ENCODE measurements at places on chromosomes 4 and X.
A peak's percentile ranks its signal among the peaks of the same experiment; 100 is the strongest.

DNA sequence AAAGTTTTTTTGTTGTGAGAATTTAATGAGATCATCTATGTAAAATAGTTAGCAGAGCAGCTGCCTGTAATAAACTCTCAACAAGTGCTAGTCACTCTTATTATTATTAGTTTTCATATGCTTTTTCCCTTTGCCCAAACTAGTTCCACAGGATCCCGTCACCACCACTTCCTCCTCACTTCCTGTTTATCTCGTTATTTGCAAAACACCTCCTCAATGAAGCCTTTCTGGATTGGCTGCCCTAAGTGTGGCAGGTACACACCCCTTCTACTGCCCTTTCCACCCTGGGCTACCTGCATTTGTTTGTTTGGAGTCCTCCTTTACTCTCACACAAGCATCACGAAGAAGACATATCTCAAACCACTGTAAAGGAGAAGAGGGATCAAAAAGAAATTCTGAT, 54.4 kb upstream of the KLF3 start:
- no peak for DNase-seq

- DNase-seq: no peak
These were observed 43.3 kb upstream of the FBXW7 start for GRCh38 chr4:152579107-152579764.

DNA sequence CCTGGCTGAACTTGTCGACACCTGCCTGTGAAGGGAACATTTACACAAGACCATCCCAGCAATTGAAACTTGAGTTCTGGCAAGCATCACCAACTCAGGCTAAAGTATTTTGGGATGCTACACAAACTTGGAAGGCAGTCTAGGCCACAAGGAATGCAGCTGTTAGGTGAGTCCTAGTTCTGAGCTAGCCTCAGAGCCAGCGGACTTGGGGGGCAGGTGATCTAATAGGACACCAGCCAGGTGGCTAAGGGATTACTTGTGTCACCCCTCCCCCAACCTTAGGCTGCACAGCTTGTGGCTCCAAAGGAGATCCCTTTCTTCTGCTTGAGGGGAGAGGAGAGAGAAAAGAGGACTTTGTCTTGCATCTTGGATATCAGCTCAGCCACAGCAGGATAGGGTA, 62.3 kb upstream of the DKK2 start:
- DNase-seq: no peak

DNA sequence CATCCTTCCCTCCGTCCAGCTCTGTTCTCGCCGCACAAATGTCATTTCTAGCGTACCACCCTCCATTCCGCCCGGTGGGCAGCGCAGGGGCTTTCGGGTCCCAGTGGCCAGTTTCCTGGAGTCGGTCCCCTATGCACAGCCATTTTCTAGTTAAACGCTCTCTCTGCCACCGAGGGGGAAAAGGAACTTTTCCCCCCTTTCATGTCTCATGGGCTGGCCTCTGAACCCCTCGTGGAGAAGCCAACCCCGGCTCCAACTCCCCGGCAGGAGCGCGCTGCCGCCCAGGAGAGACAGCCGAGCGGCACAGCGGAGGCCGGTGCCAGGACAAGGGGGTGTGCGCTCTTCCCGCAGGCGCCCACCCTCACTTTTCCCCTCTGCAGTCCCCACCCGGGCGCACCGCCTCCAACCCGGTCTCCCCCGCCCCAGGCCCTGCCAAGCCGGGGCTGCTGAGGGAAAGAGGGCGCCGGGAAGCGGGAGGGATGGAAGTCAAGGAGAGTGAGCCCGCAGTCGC, 662 bp downstream of the APBB2 start:
- DNase-seq: no peak

DNA sequence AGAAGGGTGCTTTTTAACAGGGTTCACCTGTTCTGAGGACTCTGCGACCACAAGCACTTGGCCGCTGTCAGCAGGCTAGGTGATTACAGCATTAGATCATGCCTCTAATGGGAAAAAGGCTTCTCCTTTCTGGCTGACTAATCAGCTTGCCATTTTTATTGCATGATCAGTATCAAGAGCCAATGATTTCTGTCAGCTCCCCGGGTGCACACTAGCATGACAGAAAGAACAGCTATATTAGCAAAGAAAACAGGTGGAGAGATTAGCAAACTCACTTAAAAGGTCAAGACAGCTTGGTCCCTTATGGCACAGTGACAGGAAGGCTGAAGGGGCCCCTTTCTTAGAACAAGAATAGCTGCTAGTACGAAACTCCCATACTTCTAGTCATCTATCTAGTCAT, 170.0 kb downstream of the SMIM20 start:
- no peak for DNase-seq

DNA sequence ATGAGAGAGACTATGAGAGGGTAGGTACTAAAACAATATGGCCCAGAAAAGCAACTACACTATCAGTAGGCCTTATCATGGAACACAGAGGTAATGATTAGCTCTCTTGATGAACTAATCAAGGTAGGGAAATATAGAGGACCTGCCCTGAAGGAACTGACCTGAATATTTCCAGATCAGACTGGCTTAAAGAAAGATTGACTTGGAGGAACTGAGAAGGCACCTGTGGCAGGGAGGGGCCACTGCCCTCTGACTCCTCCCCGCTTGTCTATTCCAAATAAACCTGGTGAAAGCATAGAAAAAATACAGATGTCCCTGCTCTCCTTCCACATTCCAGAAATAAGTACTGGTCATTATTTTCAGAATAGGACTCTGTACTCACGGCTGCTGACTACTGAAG, 5.5 kb downstream of the RPS6KA6 start:
- DNase-seq: no peak

DNA sequence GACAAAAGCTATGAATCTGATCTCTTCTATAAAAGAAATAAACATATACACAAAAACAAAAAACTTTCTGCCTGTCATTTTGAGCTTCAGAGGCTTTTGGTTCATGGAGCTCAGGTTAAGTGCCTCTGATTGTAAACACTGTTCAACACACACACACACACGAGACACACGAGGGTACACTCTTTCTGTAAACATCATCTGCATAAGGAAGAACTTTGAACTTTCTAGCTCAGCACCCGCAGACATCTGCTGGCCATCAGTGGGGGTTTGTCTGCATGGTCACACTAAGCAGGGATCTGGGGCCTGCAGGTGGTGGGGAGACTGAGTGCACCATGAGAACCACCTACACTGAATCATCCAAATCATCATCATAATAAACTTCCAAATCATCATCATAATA, 54.9 kb downstream of the STX18 start:
- no peak for DNase-seq

DNA sequence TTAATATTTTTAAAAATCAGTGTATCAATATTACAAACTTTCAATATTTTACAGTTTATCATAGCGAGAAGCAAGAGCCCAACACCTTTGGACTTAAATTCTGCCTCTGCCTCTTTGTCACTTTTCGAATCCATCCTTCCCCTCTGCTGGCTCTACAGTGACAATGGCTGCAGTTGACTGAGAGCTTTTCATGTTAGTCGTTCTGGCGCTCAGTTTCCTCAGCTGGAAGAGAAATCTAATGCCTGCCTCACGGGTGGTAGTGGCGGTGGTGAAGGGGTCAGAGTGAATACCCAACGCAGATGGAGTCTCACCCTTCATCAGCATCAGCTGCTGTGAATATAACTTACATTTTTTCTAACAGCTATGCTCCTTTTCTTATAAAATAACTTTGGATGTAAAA, 144.8 kb downstream of the NWD2 start:
- no peak for DNase-seq

- no peak for DNase-seq
These were observed 188.5 kb upstream of the ANXA3 start for GRCh38 chr4:78363031-78363570.

GRCh38 chrX:24990535-24990934, 25.2 kb downstream of the ARX start:
- DNase-seq: no peak

DNA sequence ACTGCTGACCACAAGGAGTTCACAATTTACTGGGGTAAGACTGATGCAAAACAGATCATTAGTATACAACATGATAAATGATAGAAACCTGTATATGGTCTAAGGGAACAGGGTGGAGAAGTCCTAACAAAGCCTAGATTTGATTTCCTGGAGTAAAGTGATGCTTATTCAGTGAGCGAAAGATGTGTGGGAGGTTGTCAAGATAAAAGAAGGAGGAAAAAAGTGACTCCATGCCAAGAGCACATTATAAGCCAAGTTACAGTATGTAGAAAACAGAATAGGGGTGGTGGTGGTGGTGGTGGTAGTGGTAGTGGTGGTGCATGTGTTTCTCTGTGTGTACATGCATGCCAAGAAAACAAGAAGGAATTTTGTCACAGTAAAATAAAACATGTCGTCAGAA, 325.2 kb downstream of the MAPK10 start:
- no peak for DNase-seq

GRCh38 chr4:141635736-141636081, 674 bp upstream of the IL15 start:
- no peak for DNase-seq

DNA sequence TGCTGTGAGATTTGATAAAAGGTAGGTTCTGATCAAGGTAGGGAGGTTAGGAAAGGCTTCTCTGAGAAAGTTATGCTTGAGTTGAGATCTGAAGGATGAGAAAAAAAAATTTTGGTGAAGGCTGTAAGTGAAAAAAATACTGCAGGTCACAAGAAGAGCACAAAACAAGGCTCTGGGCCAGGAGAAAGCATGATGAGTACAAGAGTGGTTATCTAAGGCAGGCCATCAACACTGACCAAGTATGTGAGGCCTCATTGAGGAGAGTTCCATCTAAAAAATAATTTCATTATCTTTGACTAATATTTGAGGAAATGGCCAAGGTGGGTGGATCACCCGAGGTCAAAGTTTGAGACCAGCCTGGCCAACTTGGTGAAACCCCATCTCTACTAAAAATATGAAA, 71.6 kb upstream of the SLC4A4 start:
- DNase-seq: no peak

GRCh38 chr4:22477136-22477812, 38.6 kb downstream of the ADGRA3 start:
- no peak for DNase-seq

GRCh38 chrX:136147976-136148375, 643 bp downstream of the FHL1 start:
- no peak for DNase-seq

DNA sequence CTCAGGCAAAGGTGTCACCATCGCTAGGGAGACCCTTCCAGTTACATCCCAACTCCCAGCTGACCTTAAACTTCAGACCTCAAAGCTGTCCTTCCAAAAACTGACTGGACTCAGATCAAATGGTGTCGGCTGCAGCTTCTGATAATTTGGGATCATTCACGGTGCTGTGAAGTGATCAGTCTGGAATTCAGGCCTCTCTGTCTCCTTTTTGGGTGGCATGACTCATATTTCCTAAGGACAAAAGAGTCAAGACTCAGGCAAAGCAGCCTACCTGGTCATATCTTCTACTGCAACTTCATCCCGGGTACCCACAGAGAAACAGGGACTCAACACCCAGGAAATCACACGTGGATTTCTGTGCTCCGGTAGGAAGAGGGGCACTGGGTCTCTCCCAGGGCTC, 87.6 kb downstream of the SORCS2 start:
- DNase-seq: no peak

- DNase-seq: peak; percentile 10
These were observed 23.5 kb downstream of the INTS6L start for GRCh38 chrX:135543924-135544323.
